Upper lobe of left lung (tissue), 6 donors: ENCODE measurements at places on chromosomes 16 and 17. TPM values are rescaled to one million over a fixed set of nuclear protein-coding genes. Genes with fewer than 3 reads are reported as not detected.

The CIAO2B gene
- total RNA-seq = 72.0 TPM

The GSPT1 gene
- 97.0 TPM for total RNA-seq

DNA sequence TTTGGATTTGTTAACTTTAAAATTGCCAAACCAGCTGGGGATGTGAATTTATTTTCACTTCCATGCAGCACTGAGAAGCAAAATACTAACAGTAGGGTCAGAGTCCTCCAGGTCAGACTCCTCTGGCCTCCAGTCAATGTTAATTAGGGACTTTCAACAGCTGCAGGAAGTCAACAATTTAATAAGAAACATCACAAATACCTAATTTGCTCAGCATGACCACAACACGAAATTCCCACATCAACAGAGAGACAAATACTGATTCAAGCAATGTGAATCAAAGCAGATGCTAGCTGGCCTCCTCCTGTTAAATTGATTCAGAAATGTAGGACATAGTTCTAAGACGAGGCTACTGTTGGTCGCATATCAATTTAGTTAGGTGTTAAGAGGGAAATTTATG, 111.7 kb downstream of the ABCA8 start:
- H3K4me1 ChIP-seq = no peaks in the 10 kb centered on the region
- peak overlapping the region; percentile 2 for H3K27ac ChIP-seq
- no peaks in the 10 kb centered on the region for H3K36me3 ChIP-seq
- H3K27me3 ChIP-seq = no peaks in the 10 kb centered on the region
- no peak for DNase-seq
- no peak overlapping the region for H3K4me3 ChIP-seq

- no peak overlapping the region for H3K27ac ChIP-seq
- DNase-seq = no peak
- no peaks in the 10 kb centered on the region for H3K27me3 ChIP-seq
- H3K4me3 ChIP-seq = no peak overlapping the region
- peaks cover 14% of the 10 kb centered on the region for H3K4me1 ChIP-seq
Measured at GRCh38 chr16:85986931-85987749, 88.2 kb downstream of the IRF8 start.
